ENCODE measurements at places on chromosomes 4 and X. TPM values are rescaled to one million over a fixed set of nuclear protein-coding genes. Genes with fewer than 3 reads are reported as not detected.

The PABPC1L2A gene
- not detected for total RNA-seq

The PRDM8 gene
- 0.06 TPM for total RNA-seq

The TMEM35A gene
- total RNA-seq = 0.92 TPM

The GPC4 gene
- total RNA-seq = 28.1 TPM

The CLDN34 gene
- total RNA-seq = not detected

The CASK gene
- total RNA-seq = 13.1 TPM

The CYTL1 gene
- not detected for total RNA-seq

The PFKFB1 gene
- total RNA-seq = 0.14 TPM

The CT45A2 gene
- not detected for total RNA-seq

The CLGN gene
- total RNA-seq = 3.5 TPM

The ZFP92 gene
- not detected for total RNA-seq

The LRRC66 gene
- not detected for total RNA-seq

The COX7B2 gene
- total RNA-seq = not detected

The GABRG1 gene
- total RNA-seq = not detected

The TLL1 gene
- total RNA-seq = 0.98 TPM

The TMEM144 gene
- total RNA-seq = 9.8 TPM

The SYTL5 gene
- not detected for total RNA-seq

The CXCL10 gene
- total RNA-seq = not detected

The NMU gene
- total RNA-seq = not detected

The ACE2 gene
- total RNA-seq = not detected

The HPSE gene
- total RNA-seq = 1.3 TPM

The HDX gene
- 1.7 TPM for total RNA-seq

The SSX2B gene
- not detected for total RNA-seq

The AFM gene
- total RNA-seq = not detected

The ETDB gene
- total RNA-seq = not detected

The C1QTNF7 gene
- not detected for total RNA-seq

The TGIF2LX gene
- not detected for total RNA-seq

The PAGE1 gene
- total RNA-seq = not detected

The PROM1 gene
- 6.0 TPM for total RNA-seq

The ZNF157 gene
- 0.25 TPM for total RNA-seq

The ATG4A gene
- total RNA-seq = 12.7 TPM

The RAB40AL gene
- not detected for total RNA-seq

The CORIN gene
- total RNA-seq = not detected

The LRCH2 gene
- 0.12 TPM for total RNA-seq

The FAM53A gene
- total RNA-seq = 24.1 TPM

The GPAT3 gene
- total RNA-seq = 7.8 TPM

The CRMP1 gene
- total RNA-seq = not detected

The DCAF8L2 gene
- total RNA-seq = not detected

The MAGEC2 gene
- not detected for total RNA-seq

The PPP2R2C gene
- total RNA-seq = 0.55 TPM

The NLGN3 gene
- total RNA-seq = not detected

The MYOZ2 gene
- total RNA-seq = not detected

The JAKMIP1 gene
- not detected for total RNA-seq

The DCAF4L1 gene
- total RNA-seq = not detected

The VCX2 gene
- total RNA-seq = not detected

The UGT2B11 gene
- not detected for total RNA-seq

Data from G401 (cell line).